ENCODE measurements at places on chromosomes 4 and X.

- DNase-seq = no peak
Observed at GRCh38 chrX:155231163-155231562, 14.9 kb downstream of the VBP1 start.

GRCh38 chr4:68617003-68617698 is 41.0 kb upstream of the UGT2B17 start:
- no peak for DNase-seq

GRCh38 chr4:110106931-110107296 is 91.5 kb downstream of the ELOVL6 start:
- DNase-seq = peak; percentile 30

GRCh38 chr4:111685205-111685604 is 460.0 kb upstream of the FAM241A start:
- no peak for DNase-seq

- DNase-seq = no peak
Observed at GRCh38 chrX:81168391-81168790, 33.3 kb downstream of the HMGN5 start.

GRCh38 chrX:132877954-132878536 is 80.4 kb downstream of the HS6ST2 start:
- no peak for DNase-seq

- DNase-seq = no peak
Observed at GRCh38 chr4:182604161-182604622, 313.0 kb downstream of the DCTD start.

- DNase-seq = no peak
Observed at GRCh38 chr4:83259586-83259985, 25.0 kb downstream of the COQ2 start.

GRCh38 chr4:169185133-169185956 is 85.4 kb downstream of the SH3RF1 start:
- DNase-seq = no peak

DNA sequence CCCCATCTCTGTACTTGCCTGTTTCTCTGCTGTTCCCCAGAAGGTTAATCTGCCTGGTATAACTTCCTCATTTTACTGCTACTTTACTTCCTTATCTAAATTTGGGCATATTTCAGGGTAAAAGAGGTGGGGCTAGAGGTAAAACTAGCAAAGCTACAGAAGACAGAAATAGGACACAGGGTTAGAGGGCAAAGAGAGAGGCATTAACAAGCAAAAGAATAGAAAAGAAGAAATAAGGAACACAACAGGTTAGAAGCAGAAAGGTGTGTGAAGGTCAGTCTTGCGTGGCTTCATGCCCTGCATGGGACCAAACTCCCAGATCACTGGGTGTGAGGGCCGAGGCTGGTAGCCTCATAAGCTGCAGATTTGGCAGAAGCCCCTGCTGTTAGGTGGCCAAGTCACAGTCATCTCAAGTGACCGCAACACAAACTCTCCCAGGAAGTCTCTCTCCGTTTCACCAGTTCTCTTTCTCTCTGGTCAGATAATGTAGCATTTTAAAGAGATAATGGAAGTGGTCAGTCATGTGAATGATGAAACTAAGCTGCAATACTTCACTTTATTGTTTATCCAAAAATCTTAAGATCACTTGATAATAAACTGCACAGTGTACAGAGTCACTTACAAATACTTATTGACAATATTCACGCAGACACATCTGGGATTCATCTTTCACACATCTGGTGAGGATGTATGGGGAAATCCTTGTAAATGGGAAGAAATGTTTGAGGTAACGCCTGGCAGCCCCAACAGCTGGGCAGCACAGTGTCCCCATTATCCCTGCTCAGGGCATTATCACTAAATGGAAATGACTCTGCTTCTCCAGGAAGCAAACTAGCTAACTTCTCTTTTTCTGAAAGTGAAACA is 16.4 kb downstream of the TMEM154 start:
- no peak for DNase-seq

- no peak for DNase-seq
Observed at GRCh38 chr4:21134994-21135393, 434.7 kb downstream of the PACRGL start.

DNA sequence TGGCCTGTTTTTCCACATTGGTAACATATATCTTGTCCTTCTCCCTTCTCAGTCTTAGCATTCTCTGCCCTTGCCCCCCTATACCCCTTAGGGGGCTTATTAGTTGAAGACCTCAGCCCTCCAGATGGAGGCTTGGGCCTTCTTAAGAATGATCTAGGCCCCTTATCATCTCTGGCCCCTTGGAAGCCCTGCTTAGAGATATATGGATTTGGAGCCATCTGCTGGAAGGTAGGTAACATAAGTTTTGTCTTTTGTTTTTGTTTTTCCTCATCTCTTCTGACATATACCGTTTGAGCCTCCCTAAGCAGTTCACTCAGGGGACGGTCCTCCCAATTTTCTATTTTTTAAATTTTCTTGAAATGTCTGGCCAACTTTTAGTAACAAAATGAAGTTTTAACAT is 48.3 kb upstream of the NAP1L2 start:
- no peak for DNase-seq

GRCh38 chrX:110276778-110277177 is 41.1 kb downstream of the AMMECR1 start:
- DNase-seq = no peak

DNA sequence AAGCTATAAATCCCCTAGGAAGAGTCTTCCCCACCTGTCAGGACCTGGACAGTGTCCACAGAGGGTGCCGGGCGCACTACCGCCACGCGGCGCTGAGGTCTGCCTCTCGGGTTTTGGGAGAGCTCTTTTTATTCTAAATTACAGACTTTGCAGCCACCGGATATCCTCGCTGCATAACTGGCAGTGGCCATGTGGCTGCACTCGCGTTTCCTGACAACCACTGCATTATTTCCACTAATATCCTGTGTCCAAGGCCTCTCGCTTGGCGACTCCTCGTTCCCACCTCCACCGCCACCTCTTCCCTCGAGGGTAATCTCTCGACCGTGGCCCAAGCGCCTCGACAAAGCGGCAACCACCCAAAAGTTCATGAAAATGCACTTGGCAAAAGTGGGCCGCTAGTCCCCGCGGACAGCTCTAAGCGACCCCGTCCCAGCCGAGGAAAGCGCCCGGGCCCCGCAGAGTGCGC is 512 bp upstream of the TMEM131L start:
- peak; percentile 53 for DNase-seq

DNA sequence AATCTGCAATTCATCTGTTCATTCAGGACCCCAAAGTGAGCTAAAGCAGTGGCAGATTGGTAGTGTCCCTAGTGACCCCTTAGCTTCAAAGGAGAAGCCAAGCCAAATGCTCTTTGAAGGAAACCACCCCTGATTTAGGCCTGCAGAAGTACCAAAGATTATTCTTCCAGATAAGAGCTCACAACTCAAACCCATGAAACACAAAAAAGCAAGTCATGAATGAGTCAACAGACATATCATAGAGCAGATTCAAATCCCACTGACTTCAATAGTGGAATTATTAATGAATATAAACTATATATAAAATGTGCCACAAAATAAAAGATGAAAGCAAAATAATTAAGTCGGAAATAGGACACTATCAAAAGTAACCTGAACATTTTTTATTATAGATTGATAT is 197.6 kb downstream of the SCFD2 start:
- no peak for DNase-seq

DNA sequence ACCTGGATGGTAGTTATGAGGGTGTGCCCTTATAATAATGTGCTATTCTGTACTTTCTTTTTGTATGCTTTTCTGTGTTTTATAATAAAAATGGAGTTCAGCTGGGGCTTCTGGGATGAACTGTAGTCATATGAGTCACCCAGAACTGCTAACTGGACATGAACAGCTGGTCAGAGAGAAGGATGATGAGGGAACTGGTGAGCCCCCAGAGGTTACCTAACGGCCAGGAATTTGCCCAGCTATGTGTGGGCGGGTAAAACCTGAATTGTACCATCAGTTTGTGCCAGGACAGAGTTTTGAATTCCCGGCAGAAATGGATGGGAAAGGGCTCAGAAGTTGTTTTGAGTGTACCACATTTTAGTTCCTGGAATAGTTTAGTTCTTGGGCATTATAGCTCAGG is 138.0 kb upstream of the USP9X start:
- no peak for DNase-seq

- no peak for DNase-seq
Observed at GRCh38 chrX:34332334-34332733, 200.2 kb upstream of the FAM47A start.

DNA sequence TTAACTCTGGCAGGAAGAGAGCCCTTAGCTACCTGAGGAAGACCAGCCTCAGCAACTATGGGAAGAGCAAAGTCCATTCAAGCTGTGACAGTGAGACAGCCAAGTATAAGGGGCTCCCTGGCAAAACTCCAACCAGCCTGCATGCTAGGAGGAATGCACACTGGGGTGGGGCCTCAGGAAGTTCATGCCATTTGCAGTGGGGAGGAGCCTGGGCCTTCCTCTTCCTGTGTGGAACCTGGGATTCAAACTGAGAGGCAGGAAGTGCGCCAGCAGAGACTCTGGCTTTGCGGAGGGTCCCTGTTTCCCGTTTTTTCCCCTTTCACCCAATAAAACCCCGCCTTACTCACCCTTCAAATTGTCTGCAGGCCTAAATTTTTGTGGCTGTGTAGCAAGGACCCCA is 33.0 kb downstream of the TFDP3 start:
- no peak for DNase-seq

DNA sequence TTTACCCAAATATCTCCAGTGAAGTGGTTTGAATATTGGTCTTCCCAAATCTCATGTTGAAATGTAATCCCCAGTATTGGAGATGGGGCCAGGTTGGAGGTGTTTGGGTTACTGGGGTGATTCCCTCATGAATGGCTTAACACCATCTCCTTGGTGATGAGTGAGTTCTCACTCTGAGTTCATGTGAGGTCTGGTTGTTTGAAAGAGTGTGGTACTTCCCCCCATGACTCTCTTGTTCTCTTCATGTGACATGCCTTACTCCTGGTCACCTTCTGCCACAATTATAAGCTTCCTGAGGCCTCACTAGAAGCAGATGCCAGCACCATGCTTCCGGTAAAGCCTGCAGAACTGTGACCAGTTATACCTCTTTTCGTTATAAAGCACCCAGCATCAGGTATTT is 32.9 kb upstream of the OTUD4 start:
- DNase-seq = no peak

DNA sequence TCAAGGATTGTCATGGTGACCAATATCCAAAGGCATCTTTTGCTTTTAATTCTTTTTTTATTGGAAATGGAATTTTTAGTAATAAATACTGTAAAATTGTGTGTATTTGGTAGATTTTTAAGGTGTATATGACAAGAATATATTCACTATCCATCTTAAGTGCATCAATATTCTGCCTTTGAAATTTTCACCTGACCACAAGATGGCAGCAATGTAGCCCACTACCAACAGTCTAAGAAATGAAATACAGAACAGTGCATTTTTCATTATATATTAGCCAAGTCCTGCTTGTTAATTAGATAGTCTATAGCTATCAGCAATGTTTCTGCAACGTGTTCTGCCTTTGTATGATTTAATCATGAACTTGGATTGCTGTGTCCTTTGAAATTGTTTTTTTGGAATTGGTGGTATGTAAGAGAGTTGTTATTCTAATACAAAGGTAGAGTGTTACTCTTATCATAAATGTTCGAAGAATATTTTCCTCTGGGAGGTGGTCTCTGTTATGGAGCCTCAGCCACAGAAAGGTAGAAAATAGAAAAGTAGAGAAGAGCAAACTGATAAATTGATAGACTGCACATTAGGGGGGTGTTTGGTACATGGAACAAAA is 38.2 kb downstream of the HPGDS start:
- peak; percentile 31 for DNase-seq

- DNase-seq = no peak
Observed at GRCh38 chrX:12489341-12489740, 301.9 kb upstream of the PRPS2 start.

GRCh38 chr4:74206088-74206825 is 48.3 kb downstream of the MTHFD2L start:
- DNase-seq = no peak

DNA sequence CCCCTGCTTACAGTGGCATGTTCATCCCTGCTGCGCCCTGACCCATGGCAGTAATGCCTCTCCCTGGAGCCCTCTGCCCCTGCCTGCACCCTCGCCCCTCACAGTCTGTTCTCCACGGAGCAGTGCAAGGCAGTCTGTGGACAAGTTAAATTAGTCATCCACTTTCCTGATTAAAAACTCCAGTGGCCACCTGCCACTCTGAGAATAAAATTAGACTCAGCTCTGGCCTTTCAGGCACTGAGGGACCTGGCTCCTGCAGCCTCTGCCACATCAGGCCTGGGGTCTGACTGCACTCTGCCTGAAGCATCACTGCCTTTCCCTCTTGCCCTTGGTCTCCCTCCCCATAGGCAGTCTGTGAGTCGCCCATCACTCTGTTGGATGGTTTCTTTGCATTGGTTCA is 53.6 kb downstream of the GRK4 start:
- DNase-seq = no peak

GRCh38 chr4:15003401-15003890 is 1.2 kb downstream of the CPEB2 start:
- peak; percentile 6 for DNase-seq

DNA sequence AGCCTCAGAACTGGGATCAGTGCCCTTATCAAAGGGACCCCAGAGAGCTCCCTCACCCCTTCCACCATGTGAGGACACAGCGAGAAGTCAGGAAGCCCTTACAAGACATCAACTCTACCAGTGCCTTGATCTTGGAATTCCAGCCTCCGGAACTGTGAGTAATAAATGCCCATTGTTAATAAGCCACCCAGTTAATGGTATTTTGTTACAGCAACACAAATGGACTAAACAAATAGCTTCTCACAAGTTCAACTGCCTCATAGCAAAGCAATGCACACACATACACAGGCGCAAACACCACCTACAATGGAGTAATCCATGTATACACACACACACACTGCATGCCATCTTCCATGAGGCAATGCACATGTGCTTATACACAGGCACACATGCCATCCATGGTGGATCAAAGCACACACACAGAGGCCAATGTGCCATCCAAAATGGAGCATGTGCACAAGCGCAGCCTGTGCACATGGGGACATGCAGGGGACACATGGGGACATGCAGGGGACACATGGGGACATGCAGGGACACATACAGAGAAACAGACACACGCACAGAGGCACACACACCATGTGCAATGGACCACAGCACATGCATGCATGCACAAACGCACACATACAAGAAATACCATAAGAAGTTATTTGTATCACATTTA is 137.6 kb upstream of the TBL1X start:
- no peak for DNase-seq

DNA sequence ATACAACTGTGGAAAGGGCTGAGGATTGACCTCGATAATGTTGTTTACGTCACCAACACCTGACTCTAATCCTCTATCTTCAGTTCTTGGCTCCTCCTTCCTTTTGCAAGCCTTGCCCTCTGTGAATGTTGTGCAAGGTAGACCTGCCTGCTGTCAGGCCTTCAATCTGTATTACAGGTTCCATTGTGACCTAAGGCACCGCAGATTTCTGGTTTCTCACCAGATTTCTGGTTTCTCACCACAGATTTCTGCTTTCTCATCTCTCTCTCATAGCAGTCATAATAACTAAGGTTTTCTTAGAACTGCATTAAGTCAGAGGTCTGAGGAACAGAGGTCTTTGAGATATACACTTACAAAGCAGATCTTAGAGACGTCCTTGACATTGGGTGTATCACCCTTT is 51.5 kb upstream of the ETNPPL start:
- DNase-seq = no peak

Data from RWPE1 (cell line).